Panc1 (cell line): ENCODE measurements at places on chromosomes 12 and 14. TPM values are rescaled to one million over a fixed set of nuclear protein-coding genes. Genes with fewer than 3 reads are reported as not detected.
A peak's percentile ranks its signal among the peaks of the same experiment; 100 is the strongest.

DNA sequence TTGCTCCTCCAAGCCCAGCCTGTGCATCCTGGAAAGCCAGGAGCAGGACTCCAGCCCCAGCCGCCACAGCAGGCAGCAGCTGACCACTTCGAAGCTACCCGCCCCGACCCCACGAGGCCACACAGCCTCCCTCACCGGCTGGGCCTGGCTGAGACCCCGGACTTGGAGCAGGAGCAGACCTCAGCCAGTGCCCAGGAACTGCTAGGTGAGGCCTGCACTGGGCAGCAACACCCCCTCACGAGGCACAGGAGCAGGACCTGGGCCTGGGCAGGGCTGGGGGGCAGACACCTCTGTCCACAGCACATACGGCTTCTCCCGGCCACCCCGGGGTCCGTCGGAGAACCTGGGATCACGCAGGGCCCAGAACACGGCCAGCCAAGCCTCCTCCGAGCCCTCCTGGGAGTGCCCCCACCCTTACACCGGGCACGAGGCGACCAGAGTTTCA, 137.4 kb upstream of the C14orf180 start:
- DNase-seq, result no peak

DNA sequence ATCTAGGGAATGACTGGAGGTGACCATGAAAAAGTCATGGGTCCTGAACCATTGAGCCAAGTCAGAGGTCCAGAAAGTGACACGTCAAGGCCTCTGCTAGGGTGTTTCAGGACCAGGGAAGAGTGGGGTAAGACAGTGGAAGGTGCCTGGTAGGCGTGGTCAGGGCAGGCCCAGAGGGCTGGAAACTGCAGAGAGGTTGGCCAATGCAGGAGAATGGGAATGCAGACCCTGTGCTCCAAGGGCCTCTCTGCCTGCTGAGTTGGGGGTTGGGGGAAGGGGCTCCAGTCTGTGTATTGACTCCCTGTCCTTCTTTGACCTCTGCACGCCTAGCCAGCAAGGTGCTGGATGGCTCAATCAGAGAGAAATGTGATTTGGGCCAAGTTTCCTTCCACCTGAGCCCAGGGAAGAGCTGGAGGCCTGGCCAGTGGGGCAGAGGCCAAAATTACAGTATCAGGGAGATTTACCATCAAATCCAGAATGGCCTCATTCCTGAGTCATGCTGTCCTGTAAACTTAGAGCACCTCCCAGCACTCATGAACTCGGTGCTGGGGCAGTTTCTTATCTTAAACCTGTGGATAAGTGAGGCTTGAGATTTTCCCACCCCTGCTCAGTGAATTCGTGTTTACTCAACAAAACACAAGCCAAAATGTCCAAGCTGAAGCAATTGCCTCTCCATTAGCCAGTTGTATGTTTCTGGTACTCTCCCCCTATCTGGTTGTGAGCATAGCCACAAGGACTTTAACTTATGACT, 24.4 kb downstream of the IRF2BPL start:
- no peak for DNase-seq

DNA sequence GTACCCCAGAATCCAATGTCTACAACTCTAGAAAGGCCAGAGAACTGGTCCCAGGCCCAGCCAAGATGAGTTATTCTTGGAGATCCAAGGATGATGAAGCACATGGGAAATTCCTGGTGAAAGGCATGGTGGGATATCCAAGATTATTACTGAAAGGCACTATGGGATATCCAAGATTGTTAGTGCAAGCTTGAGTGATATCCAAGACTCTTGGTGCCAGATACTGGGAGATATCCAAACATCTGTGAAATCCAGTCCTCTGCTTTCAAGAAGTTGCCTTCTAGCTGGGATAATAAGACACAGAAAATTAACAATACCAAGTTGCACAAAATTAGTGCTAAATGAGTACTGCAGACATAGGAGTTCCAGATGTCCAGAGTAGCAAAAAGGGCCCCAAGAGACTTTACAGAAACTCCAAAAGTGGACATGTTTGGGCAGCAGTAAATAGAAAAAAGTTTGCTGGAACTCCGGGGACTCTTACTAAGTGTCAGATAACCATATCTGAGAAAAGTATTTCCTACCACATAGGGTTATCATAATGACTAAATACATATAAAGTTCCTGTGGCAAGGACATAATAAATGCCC, 34.6 kb downstream of the PHLDA1 start:
- DNase-seq, result no peak

DNA sequence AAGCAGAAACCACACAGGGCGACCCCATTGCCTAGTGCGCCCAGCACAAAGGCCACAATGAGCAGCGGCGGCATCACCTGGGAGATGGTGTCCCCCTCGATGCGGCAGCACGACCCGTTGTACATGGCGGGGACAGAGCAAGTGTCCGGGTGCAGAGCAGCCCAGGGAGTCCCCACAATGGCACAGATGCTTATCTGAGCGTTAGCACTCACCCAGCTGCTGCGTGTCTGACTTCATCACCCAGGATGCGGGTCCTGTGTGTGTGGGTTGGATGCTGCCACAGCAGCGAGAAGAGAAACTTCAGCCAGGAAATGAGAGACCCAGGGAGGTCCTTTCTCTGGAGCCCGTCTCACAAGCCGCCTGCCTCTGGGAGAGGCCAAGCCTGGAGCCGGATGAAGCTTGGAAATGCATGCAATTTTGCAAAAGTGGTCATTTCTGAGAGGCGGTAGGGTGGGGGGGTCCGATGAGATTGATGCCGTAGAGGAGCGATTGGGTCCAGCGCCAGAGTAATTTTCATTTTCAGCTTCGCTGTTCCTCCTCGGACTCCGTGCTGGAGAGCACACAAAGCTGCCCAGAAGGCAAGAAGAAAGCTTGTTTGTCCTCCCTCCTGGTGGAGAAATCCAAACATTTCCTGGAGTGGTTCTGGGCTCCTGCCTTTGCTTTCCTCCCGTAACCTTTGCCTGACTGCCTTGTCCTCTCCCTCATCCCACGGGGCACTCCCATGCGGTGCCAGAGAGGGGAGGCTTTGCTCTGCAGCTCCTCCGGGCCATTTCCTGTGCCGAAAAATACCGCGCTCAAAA, at the start of gene HCAR1:
HCAR1 (minus strand) TSS at position 630 of the 800 bp plus-strand sequence; CDS start at position 125, 505 bp downstream.
- DNase-seq, result no peak

GRCh38 chr14:54639611-54640010, 72.7 kb downstream of the SAMD4A start:
- no peak for DNase-seq

- DNase-seq, result no peak
Observed at GRCh38 chr14:53542732-53543131, 389.6 kb upstream of the DDHD1 start.

DNA sequence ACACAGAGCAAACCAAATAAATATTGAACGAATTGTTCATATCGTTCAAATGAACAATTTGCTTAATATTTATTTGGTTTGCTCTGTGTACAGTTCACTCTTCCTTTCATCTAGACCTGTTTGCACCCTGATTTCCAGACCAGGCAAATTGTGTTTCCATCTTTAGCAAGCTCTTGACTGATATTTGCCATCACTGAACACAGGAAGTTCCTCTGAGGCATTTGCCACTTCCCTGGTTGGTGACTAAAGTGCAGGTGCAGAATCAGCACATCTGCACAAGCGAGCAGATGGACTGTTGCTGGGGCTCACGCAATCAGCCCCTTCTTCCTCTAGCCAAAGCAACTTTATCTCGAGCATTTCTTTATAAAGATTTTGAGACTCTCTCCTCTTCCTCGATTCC, 112.9 kb downstream of the DAAM1 start:
- DNase-seq, result no peak

- DNase-seq, result no peak
Observed at GRCh38 chr14:31025367-31026076, at the start of gene AP4S1. TSS of gene AP4S1 (plus strand) at chr14:31025649. CDS start at chr14:31066197, 40,548 bp downstream.

- DNase-seq, result no peak
Observed at GRCh38 chr12:81968421-81968820, 209.3 kb upstream of the PPFIA2 start.

DNA sequence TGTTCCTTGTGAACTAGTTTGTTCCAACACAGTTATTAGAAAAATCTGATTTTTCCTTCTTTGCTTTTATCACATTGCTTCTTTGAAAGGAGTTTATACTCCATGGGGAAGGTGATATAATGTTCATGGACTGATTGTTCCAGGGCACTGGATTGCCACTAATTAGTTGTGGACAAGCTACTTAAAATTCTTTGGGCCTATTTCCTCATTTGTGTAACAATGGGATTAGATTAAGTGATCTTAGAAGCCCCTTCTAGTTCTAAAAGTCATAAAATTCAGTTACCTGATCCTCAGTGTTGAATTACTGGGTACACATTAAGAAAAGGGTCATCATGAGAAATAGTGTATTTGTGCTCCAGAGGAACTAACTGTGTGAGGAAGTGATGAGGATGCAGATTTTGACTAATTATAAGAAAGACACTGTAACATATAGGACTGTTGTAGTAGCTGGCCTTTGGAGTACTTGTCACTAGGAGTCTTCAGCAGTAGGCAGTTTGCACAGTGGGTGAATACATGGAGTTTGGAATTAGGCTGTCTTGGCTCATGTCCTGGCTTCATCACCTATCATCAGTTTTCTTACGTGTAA, 82.2 kb downstream of the MIA2 start:
- no peak for DNase-seq

- DNase-seq, result no peak
Observed at GRCh38 chr14:78530078-78530477, 359.9 kb downstream of the NRXN3 start.

DNA sequence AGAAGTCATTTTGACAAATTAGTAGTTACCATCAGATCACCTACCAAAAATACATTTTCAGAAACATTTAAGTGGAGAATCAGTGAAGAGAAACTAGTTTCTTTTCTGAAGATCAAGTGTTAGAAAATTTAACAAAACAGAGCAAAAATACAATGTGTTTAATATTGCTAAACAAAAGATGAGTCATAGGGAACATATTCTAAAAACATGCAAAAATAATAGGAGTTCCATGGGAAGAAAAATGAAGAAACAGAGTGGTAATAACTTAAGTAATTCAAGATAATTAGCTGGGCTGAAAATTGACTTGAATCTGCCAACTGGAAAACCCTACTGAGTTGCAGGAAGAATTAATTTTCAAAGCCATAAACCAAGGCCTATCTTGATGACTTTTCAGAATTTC, 111.5 kb upstream of the KITLG start:
- no peak for DNase-seq

GRCh38 chr12:68497702-68498101, 113.0 kb upstream of the RAP1B start:
- DNase-seq, result no peak

- DNase-seq, result no peak
Observed at GRCh38 chr12:74983917-74984316, 225.7 kb downstream of the KCNC2 start.

GRCh38 chr12:113134071-113134470, 1.5 kb downstream of the RASAL1 start:
- no peak for DNase-seq

GRCh38 chr14:106277503-106277902, 751.1 kb downstream of the TMEM121 start:
- peak; percentile 27 for DNase-seq

DNA sequence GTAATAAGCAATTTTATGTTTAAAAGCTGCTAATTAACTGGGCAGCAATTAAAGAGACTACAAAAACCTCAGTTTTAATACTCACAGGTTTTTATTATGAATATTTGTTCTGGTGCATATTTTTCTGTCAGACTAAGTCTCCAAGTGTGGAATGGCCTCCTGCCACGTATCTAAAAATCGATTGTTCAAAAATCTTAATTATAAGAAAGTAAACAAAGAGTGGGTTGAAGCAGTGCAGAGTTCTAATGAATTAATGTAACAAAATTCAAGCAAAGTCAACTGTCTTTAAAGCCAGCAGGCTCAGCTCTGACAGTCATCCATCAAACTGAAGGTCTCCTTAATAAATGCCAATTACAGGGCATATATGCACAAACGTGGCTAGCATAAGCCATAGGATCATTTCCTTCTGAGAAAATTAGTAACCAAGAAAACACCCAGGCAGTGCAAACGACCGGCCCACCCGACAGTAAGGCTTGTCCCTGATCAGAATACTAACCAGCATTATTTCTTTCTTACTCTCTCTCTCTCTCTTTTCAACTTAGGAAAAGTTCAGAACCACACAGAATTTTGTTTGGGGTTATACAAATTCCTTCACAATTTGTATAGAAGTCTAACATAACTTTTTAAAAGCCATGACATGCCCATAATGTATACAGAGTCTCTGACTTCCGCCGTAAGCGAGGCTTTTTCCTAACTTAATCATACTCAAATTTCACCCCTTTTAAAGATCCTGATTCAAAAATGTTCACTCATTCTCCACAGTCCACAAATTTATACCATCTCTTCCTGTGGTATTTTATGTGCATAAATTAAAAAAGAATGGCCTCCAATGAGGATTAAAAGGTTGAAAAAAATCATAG, 83.8 kb downstream of the SLC25A21 start:
- no peak for DNase-seq

The TAS2R7 gene
- total RNA-seq, result not detected

The SIX1 gene
- total RNA-seq, result 7.4 TPM

The SSTR1 gene
- not detected for total RNA-seq

The ADAM21 gene
- 0.08 TPM for total RNA-seq

The GPR84 gene
- total RNA-seq, result not detected

The IFI27 gene
- total RNA-seq, result 2.3 TPM

The DUSP16 gene
- total RNA-seq, result 12.9 TPM

The TGM1 gene
- total RNA-seq, result 2.3 TPM

The KRT5 gene
- total RNA-seq, result not detected

The HSPB8 gene
- 2.0 TPM for total RNA-seq

The IL22 gene
- not detected for total RNA-seq

The PTCSC3 gene
- not detected for total RNA-seq

The TTC6 gene
- 0.54 TPM for total RNA-seq
